Lung microvascular endothelial cell (primary cell): ENCODE measurements at places on chromosomes 6 and 20.

DNA sequence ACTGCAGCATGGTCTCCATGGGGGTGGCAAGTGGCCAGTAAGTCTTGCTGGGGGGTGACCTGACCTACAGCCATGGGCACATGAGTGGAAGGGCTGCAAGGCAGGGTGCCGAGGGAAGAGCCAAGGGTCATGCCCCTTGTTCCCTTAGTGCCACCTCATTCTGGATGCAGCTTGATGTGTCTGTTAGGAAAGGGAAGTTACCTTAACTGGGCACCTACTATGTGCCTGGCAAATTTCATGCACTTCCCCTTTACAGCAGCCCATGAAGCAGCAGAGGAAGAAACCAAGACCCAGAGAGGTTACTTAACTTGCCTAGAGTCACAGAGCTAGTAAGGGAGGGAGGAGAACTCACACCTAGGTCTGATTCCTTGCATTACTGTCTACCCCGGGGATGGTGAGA lies 174.0 kb downstream of the MRPL14 start:
- DNase-seq = no peak

DNA sequence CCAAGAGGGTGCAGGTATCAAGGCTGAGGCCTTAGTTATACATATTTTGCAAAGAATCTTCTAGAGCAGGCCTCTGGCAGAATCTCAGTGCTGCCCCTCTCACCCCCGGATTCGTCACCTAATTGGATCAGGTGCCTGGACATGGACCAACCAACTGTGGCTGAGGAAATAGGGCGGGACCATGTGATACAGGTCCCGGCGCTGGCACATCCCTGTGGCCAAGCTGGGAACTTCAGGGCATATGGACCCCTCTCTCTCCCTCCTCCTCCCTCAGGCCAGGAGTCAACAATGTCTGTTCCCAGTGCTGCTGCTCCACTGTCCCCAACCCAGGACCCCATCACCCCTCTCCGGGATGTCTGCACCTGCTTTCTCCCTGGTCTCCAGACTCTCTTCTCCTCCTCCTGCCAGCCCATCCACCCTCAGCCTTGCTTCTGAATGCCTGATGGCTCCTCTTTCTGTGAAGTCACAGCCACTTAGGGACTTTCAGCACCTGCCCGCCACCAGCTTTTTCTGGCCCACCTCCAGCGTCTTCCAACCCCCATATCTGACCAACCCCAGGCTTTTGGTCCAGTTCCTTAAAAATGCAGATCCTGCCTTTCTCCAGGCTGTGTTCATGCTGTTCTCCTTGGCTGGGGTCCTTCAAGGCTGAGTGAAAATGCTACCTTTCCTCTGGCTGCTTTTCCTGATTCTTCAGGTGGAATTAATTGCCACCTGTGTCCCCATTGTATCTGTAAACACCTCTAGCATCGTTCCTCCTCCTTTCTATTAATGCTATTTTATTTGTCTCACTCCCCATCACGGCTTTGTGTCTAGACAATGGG lies 19.0 kb upstream of the MLN start:
- peak; percentile 37 for DNase-seq

DNA sequence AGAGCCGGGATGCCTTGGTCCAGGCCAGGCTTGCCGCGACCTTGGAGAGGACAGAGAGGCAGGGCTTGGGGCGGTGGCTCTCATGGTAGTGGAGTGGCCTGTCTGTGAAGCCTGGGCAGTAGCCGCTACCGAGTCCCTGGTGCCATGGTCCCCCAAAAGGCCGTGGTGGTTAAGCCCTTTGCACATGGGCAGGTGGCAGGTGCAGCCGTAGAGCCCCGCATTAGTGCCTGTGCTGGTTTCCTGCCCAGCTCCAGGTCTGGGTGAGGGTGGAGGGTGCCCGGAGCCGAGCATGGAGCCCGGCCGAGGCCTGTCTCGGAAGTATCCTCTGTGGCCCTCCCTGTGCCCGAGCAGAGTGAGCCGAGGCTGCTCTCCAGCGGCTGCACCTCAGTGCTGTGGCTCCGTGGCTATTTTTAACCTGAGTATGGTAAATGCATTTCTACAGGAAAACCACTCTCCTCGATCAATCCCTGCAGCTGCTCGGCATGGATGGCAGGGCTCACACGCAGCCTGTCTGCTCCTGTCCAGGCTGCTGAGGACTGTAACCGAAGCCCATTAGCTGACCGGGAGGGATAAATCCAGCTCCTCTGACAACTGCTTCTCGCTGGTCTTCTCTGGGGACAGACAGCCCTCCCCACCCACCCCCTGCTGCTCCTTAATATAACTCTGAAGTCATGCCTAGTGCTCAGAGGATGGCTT lies 36.3 kb upstream of the GATA5 start:
- DNase-seq = no peak

GRCh38 chr6:88611721-88612120 lies 351.7 kb downstream of the RNGTT start:
- no peak for DNase-seq
